ENCODE measurements at places on chromosomes 3 and 15.

DNA sequence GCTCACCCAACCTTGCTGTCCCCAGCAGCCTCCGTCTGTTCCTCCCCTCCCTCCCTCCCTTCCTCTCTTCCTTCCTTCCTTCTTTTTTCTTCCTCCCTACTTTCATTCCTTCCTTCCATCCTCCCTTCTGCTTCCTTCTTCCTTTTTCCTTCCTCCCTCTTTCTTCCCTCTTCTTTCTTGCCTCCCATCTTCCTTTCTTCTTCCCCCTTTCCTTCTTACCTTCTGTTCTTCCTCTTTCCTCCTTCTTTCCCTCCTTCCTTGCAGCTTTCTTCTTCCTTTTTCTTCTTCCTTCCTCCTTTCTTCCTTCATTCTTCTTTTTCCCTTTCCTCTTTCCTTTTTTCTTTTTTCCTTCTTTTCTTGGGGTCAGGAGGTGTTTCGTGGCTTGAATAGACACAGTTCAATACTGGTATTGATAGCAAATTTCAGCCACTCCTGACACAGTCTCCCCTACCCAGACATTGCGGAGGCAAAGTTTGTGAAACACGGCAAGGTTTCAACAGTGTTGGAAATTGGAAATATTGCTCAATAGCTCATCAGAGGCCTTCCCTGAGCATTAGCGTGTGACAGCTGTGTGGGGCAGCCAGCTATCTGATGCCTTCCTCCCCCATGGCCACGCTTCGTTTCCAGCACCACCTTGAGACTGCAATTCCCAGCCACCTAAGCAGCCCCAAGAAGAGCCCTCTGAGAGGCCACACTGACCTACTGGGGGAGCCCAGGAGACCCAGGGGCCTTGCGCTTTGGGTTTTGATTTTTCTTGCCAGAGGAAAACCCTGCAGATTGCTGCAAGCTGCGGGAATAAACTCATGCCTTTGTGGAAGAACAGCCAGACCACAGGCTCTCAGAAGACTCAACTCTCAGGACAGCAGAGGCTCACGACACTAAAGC, 82.2 kb downstream of the KLF15 start:
- no peak for DNase-seq

DNA sequence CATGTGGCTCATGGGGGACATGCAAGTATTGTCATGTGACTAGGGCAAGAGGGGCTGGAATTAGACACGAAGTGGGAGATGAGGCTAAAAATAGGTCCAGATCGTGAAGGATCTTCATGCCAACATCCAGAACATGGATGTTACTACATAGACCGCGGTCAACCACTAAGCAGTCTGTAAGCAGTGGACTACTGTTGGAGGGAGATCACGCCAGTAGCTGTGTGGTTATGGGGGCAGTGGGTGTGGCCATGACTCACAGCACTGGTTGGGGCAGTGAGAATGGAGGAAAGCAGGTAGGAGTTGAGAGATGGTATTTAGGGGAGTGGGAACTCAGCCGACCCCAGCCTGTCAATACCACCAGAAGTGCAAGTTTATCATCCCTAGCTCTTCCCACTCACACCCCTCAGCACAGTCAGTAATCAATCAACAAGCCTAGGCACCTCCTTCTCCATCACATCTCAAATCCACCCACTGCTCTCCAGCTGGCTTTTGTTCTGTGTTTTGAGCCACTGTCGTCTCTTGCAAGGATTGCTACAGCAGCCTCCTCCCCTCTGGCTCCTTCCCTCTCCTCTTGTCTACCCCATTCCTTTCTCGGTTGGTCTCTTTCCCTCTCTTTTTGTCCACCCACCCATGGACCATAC, 107.2 kb upstream of the ABHD17C start:
- peak; percentile 62 for DNase-seq

GRCh38 chr3:16439848-16440708, 73.4 kb downstream of the RFTN1 start:
- no peak for DNase-seq

DNA sequence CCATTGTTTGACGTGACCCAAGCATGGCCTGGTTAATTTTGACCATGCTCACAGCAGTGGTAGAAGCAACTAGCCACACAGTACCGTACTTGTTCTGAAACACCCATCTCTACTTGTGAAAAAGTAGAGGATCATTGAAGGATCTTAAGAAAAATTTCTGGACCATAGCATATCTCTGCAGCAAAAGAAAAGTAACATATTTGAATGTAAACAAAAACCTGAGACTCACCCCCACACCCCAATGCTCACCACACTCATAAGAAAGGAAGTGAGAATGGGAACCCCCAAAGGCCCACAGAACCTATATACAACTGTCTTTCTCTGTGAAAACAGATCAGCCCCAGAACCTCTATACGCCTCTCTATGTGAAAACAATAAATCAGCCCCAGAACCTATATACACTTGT, 33.8 kb upstream of the TFRC start:
- no peak for DNase-seq

DNA sequence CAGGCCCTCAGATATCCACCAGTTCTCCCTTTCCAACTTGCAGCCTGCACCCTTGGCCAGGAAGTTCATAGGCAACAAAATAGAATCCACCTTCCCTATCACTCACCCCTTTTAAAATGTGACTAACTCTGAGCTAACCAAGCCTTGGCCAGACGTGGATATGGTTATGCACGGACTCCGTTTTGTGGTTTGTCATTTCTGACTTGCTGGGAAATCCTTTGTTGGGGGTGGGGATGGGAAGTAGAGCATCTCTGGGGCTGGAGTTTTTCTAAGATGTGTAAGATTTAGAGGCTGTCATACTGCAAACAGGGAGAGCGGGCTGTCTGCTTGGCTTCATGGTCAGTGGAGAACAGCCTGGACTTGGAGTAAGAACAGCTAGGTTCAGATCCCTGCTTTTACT, 62.6 kb downstream of the SMAD3 start:
- peak; percentile 99 for DNase-seq

GRCh38 chr3:63689285-63689684, 36.8 kb downstream of the SNTN start:
- no peak for DNase-seq

DNA sequence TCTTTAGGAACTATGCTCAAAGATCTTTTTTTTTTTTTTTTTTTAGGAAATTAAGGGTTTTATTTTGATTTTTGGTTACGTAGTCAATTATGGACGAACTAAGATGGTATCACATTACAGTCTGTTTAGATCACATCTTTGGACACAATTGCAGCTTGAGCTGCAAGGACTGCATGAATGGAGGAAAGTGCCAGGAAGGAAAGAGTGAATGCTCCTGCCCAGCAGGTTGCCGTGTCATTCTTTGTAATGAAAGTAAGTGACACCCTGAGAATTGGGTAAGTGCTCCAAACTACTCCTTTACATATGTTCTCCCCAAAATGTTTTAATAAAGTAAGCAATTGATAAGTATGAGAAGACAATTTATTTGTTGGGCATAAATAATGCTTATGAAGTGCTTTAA, 716.5 kb upstream of the GOLIM4 start:
- no peak for DNase-seq

- DNase-seq = no peak
Measured at GRCh38 chr3:13818919-13819318, 61.0 kb downstream of the WNT7A start.

DNA sequence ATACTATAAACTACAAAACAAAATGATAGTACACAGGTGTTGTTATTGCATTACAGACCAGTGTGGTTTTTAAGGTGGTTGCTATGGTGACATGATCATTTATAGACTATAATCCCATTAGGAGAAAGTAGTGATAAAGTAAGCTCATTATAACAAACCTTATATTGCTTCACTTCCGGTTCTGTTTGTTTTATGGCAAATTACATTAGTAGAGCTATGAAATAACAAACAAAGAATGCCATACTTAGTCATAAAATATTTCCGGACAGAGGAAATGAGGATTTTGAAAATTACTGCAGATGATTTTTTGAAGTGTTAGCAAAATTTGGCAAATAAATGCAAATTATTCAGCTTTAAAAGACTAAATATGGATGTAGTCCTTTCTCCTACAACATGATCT, 640.4 kb upstream of the ARPP21 start:
- DNase-seq = no peak

GRCh38 chr3:195701042-195701915, 19.5 kb upstream of the MUC20 start:
- no peak for DNase-seq

DNA sequence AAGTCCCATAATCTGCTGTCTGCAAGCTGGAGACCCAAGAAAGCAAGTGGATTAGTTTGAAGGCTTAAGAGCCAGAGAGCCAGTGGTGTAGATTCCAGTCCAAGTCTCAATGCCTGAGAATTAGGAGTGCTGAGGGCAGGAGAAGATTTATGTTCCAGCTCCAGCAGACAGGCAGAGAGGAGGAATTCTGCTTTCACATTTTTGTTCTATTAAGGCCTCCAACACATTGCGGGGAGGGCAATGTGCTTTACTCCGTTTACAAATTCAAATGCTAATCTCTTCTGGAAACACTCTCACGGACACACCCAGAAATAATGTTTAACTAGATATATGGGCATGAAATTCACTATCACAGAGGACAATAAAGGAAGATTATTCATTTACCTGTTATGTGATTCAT, 54.0 kb downstream of the DPH6 start:
- no peak for DNase-seq

DNA sequence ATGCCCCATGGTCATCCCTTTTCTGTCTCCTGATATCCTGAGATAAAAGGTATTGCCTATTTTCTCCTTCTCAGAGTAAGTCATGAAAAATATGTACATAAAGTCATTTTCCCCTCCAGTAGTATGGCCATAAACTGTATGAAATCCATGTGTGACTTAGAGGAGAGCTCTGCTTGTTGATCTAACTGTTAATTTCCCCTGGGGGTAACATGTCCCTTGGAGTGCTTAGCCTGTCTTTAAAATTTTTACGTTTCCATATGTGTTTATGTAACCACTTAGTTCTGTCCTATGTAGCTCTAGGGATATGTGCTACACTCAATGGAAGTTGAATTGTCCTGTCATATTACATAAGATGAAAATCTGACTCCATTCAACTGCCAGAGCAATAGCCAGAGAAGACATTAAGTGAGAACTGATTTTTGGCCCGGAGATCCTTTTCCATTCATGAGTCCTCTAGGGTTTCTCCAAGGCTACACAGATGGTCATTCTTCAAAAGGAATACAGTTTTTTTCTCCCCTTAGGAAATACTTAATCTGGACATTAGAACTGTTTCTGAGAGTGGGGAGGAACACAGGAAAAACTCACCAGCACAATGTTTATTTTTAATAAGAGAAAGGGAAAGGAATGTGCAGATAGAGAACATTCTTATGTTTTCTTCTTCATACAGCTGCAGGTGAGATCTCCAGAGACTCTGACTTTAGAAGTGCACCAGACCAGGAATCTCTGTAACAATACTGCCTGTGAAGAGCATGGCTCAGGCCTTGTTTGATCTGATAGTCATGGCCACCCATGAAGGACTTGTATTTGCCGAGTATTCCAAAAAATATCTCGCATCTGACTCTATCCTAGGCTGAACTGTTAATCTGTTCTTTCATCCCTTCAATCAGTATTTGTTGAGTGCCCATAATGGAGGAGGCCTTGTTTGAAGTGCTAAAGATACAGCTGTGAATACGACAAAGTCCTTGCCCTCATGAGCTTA, 29.8 kb upstream of the CLRN1 start:
- no peak for DNase-seq

DNA sequence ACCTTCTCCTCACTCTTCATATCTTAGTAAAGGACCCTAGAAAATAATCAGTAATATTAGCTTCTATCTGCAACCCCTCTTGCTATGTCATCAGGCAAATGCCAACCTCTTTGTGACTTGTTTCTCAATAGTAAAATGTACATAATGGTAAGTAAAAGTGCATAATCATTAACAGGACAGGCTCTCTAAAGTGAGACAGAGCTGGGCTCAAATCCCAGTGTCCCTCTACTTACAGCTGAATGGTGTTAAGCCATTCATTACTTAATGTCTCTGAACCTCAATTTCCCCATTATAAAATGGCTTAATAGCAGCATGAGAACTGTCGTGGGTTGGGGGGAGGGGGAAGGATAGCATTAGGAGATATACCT, 62.6 kb upstream of the ATP11B start:
- DNase-seq = no peak

GRCh38 chr3:42728056-42728455, 25.5 kb upstream of the HHATL start:
- DNase-seq = no peak

GRCh38 chr15:85897895-85898717, 103.4 kb upstream of the KLHL25 start:
- no peak for DNase-seq

DNA sequence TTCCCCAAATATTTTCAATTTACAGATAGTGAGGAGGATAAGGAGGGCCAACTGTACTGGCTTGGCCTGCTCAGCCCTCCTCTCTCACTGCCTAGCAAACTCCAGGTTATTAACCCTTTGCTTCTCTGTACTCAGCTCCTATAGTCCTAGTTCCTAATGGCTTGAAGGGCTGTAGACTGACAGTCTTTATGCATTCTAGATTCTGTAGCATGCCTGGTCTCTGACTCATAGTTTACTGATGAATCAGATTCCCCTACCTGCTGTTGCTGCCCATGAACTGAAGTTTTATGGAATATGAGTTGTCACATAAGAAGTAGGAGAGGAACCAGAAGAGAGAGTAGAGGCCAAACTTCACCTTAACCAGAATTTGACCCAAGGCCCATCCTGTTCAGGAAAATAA, 27.1 kb upstream of the MAP3K13 start:
- peak; percentile 82 for DNase-seq

DNA sequence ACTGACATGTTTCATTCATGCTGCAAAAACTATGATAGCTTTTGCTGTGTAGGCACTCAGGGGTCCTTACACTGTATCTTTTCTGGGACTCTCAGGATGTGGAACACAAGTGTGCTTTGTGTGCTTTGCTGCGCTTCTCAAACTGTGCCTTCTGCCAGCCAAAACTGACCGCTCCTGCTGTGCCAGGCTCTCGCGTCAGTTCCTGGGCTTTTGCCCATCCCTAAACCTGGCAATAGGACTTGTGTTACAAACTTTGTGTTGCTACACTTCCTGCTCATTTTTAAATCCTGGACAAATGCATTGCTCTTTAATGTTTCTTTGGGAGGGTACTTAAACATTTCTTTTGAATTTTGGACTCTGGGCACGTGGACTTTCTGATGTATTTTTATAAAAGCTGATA, 60.3 kb downstream of the DIPK2A start:
- DNase-seq = no peak

- peak; percentile 51 for DNase-seq
Measured at GRCh38 chr15:74505837-74506514, 35.0 kb upstream of the ARID3B start.

DNA sequence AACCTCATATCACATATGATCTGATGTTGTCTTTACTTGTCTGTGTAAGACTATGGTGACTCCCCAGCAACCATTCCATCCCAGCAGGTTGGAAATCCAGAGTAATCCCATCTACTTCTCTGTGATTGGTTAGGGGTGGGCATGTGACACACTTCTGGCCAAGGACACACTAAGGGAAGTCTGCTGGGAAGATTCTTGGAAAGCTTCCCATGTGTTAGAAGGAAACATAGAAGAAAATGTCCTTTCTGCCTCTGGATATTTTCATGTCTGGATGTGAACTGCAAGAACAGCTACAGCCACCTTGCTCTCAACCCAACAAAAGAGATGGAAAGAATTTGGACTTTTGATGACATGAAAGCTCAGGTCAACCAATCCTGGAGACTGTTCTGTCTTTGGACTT, 2.6 kb upstream of the UBE2Q2 start:
- peak; percentile 83 for DNase-seq

Data from NCI-H226 (cell line).